ENCODE measurements at places on chromosomes 3 and 15.

DNA sequence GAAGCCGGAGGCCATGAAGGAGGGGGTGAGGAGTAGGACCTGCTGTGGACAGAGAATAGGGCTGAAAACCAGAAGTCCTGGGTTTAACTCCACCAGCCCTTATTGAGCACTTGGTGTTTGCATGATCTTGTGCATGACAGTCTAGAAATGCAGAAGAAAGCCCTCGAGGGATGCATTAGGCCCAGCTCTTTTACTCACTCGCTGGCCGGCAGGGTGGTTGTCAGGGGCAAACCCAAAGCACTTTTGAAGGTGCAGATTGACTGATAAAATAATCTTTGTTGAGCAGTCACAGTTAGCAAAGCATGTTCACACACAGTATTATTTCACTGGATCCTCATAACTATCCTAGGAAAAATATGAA, 55.3 kb downstream of the CORO2B start:
- DNase-seq = no peak

DNA sequence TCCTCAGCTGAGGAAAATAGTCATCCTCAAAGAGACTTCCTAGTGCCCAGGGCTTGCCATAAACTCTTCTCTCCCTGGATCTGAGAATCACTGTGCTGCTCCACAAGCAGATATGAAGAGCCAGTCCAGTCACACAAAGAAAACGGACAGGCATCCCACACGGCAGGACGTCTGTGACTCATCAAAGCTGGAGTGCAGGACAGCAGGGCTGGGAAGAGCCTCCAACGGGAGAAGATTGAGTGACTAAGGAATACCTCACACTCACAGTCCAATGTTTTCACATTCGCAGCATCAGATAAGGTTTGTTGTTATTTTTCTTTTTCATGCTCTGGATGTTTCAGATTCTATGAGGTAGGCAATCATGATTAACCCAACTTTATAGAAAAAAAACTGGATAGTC, 57.8 kb downstream of the NEK10 start:
- peak; percentile 84 for DNase-seq

GRCh38 chr3:58898513-58898912, 151.3 kb downstream of the CFAP20DC start:
- no peak for DNase-seq

DNA sequence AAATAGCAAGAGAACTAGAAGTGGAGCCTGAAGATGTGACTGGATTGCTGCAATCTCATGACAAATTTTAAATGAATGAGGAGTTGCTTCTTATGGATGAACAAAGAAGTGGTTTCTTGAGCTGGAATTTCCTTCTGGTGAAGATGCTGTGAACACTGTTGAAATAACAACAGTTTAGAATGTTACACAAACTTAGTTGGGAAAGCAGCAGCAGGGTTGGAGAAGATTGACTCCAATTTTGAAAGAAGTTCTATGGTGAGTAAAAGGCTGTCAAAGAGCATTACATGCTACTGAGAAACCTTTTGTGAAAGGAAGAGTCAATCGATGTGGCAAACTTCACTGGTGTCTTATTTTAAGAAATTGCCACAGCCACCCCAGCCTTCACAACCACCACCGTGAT, 220.9 kb upstream of the LRRFIP2 start:
- no peak for DNase-seq

- no peak for DNase-seq
These were observed 6.5 kb upstream of the SEMA4B start for GRCh38 chr15:90194655-90195054.

DNA sequence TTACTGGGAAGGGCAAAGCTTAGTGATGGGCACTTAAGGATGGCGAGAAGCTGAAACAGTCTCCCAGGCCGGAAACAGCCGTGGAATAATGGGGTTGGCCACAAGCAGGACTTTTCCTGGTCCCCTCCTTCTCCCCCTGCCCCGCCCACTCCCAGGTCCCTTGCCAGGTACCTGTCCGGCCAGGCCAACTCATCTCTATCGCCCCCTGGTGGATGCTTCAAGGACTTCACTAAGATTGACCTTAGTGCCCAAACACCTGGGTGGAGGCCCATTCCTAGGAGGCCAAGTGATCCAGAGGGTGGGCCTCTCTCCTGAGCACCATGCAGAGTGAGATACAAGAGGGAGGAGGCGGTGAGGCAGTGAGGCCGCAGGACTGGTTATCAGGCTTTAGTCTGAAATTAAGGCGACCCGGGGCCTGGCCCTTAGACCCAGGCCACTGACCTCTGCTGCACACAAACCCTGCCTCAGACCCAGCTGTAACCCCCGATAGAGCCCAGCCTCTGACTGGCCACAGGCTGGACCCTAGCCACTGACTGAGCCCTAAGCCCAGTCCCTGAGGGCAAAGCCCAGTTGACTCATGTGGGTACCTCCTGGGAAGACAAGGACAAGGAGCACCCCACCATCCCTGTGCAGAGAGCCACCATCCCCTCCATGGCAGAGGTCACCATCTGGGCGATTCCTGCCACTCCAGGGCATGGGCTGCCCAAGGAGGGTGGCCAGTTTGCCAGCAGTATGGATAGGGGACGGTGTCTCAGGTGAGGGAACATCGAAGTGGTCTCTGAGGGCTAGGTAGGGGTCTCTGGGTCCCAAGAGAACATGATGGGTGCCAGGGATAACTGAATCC, 37.6 kb downstream of the VIPR1 start:
- peak; percentile 36 for DNase-seq

GRCh38 chr3:193773266-193774220, 180.5 kb downstream of the OPA1 start:
- no peak for DNase-seq

DNA sequence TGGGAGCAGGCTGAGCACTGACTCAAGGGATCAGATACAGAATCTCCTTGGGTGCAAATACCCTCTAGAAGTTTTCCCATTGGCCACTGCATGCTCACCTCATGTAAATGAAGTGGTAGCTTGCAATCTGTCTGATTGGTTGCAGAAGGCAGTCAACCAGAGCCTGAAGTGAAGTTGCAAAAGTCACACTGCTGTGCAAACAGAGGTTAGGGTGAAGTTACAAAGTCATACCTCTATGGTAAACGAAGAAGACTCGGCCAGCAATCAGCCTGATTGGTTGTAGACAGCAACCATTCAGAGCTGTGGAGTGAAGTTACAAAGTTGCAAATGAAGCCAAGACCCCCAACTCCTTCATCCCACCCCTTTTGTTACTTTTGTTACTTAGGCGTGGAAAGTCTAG, 27.1 kb downstream of the STARD9 start:
- DNase-seq = no peak

DNA sequence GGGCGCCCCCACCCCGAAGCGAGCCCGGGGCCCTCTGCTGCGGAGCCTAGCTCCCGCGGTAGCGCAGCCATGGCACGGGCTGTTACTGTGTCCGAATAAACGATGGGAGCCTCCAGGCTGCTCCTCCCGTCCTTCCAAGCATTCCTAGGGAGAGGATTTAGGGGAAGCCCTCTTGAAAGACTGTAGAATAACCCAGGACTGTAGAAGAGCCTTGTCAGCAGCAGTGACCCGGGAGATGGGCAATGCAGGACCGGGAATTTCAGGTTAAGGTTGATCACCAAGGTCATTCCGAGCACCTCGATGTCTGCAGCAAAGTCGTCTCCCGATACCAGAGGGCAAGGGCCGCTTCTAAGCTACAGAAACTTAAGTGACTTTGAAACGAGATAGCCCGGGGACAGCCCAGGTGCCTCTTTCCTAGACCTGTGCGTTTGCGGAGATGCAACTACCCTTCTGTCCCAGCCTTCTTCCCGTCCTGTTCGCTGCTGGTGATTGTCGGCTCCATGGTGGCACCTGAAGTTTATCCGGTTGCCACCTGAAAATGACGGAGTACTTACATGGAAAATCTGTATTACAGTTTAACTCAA, 753 bp upstream of the MYO5A start:
- DNase-seq = no peak

- DNase-seq = no peak
These were observed 33.0 kb downstream of the SLC6A20 start for GRCh38 chr3:45763303-45763675.

DNA sequence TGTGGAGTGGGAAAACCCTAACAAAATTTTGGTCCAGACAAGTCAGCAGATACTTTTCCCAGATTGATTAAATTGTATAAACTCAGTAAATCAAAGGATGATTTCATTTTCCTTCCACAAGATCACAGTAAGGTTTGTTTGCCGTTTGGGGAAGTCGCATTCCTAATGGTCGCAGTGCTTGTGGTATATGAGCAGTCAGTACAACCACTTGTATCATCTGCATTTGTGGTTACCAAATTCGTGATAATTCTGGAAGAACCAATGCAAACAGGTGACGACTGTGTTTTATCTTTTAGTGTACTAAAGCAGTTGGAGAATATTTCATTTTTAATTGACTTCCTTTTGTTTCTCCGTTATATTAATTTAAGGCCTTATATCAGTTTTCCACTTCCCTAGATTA, 100.0 kb upstream of the CNTN6 start:
- no peak for DNase-seq

DNA sequence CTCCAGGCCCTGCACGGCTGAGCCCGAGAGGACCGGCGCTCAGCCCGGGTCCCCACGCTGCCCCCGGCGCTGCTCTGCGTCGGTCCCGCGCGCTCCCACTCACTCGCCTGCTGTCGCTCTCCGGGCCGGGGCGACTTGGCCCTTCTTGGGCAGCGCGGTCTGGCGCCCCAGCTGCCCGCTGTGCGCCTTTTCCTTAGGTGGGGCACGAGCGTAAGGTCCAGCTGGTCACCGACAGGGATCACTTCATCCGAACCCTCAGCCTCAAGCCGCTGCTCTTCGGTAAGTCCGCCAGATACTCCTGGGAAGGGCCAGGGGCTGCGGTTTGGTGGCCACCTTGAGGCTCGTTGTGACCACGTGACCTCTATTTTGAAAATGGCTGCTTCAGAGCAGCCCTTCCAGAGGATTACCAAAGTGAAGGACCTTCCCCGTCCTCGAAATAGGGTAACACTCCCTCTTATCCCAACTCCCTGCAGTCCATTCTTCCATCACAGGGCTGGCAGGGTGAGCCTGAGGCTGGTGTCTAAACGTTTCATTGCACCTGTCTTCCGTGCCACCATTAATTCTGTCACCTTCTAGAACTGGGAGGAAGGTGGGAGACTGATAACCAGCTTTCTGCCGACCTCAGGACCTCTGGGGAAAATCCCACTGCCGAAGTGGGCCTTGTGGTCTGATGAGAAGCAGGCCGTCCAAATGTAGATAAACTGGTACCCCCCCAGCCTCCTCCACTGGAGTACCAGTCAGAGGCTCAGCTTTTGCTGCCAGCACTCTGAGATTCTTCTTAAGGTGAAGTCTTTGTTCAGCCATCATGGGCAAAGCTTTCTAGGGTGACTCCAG, 812 bp downstream of the P4HTM start:
- DNase-seq = peak; percentile 34

- DNase-seq = no peak
These were observed 133.7 kb downstream of the IGSF11 start for GRCh38 chr3:118900737-118901525.

DNA sequence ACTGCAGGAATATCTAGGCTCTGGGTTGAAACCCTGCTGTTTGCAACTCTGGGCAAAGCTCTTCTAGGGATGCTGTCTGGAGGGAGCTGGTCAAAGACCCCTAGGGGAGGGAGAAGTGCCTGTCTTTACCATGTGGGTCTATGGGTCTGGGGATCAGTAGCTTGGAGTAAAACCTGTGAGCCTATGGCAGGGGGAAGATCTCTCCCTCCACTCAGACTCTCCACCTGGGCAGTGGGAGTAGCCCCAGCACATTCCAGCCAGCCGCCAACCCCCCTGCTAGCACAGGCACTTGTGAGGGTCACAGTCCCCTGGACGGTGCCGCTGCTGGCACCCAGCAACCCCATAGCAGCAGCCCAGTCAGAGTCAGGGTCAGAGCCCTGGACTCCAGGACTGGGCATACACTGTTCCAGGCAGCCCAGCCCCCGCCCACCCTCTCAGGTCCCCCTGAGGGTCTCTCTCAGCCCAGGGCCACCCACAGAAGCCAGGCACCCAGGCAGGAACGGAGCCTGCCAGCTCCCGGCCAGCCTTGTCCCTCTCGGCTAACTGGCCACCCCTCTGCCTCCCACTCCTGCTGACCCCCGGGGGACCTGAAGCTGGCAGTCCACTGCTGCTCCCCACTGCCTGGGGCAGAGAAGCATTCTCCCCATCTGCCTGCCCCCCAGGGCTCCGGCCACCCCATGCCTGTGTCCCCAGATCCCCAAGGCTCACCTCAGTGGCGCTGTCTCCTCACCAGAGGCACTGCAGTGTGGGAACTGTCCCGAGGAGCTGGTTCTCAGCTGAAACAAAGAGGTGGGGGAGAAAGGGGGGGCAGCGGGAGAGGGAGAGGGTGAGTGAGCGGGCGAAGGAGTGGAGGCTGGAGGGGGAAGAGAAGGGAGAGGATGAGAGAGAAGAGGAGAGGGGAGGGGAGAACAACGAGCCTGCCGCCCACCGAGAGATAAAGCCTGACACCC, 10.8 kb downstream of the GLYCTK start:
- DNase-seq = no peak

- peak; percentile 94 for DNase-seq
These were observed 5.7 kb upstream of the CNTN6 start for GRCh38 chr3:1087066-1087560.

- DNase-seq = no peak
These were observed 69.6 kb downstream of the ZIC4 start for GRCh38 chr3:147336543-147337278.

GRCh38 chr3:113291572-113291971, 80.2 kb downstream of the BOC start:
- no peak for DNase-seq

- peak; percentile 93 for DNase-seq
These were observed 77.3 kb upstream of the MAGI1 start for GRCh38 chr3:66115858-66116654.

DNA sequence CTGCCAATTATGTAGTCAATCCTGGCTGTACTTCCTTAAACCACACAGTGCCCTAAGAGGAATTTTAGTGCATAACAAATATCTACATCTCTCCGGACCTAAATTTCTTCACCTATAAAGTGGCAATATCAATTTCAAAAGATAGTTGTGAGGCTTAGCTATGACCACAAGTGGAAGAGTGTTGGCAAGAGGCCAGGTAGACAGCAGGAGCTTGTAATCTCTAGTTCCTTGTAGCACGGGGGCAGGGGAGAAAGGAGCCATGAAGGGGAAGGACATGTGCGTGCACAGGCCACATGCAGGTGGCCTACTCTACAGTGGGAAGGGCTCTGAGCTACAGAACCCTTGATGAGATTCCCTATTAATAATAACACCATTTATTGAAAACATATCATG, 269.7 kb downstream of the ABHD5 start:
- DNase-seq = no peak

DNA sequence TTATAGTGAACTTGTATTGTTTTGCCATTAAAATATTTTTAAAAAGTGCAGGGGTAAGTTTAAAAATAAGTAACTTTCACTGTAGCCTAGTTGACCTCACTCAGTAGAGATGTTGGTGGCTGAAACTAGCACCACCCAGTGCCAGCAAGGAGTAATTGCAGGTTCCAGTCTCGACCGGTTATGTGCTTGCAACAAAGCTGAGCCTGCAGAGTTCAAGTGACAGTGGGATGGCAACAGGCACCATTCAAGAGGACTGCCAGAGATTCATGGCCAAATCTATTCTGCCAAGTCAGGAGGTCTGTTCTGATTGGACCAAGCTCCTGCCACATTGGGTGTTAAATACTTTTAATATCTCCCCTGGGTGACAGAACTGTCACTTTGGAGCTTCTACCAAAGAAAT, 2.7 kb downstream of the ADAMTS7 start:
- peak; percentile 37 for DNase-seq

GRCh38 chr15:33183334-33183733, 11.2 kb downstream of the FMN1 start:
- DNase-seq = no peak

GRCh38 chr15:94943888-94944287, 712.5 kb downstream of the MCTP2 start:
- DNase-seq = no peak

GRCh38 chr3:16142350-16143025, 32.0 kb upstream of the GALNT15 start:
- DNase-seq = no peak
